ENCODE measurements at places on chromosomes 5 and 9.

GRCh38 chr9:123798195-123798594 is 131.7 kb downstream of the DENND1A start:
- DNase-seq = no peak

GRCh38 chr5:42832060-42832459 is 20.4 kb upstream of the SELENOP start:
- no peak for DNase-seq

GRCh38 chr5:142109331-142110045 is 909 bp downstream of the NDFIP1 start:
- no peak for DNase-seq

- DNase-seq = no peak
Observed at GRCh38 chr5:1067141-1068121, 44.4 kb downstream of the SLC12A7 start.

- no peak for DNase-seq
Observed at GRCh38 chr9:87359264-87359663, 138.4 kb upstream of the DAPK1 start.

- DNase-seq = no peak
Observed at GRCh38 chr9:72997387-72997995, 44.6 kb upstream of the ALDH1A1 start.

All from epithelial cell of prostate (primary cell).